CD4-positive, alpha-beta T cell treated with Interleukin-17A for 1 hour (primary cell): ENCODE measurements at places on chromosomes 16 and 17.
A peak's percentile ranks its signal among the peaks of the same experiment; 100 is the strongest.

DNA sequence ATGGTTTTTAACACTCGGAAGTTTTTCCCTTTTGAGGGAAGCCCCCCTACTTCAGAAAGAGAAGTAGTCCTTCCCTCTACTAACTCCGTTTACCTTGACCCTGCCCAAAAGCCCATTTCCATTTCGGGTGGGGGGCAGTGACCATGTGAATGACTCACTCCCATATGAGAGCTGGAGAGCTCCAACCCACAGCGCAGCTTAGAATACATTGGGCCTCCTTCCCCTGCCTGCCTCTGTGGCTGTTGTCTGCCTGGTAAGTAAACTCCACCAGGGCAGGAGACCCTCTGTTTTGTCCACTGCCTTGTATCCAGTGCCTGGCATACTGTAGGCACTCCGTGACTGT, 985 bp downstream of the SGSM2 start:
- DNase-seq = no peak

GRCh38 chr17:62963296-62963695, 2.7 kb upstream of the TANC2 start:
- no peak for DNase-seq

GRCh38 chr17:28711723-28712031, at the start of gene PROCA1:
TSS of gene PROCA1 (minus strand) at chr17:28711888. CDS start at chr17:28711660, 228 bp downstream.
- DNase-seq = peak; percentile 48

GRCh38 chr17:41894791-41895331, 23.9 kb downstream of the ACLY start:
- no peak for DNase-seq
